ENCODE measurements at places on chromosomes 12 and 14. TPM values are rescaled to one million over a fixed set of nuclear protein-coding genes. Genes with fewer than 3 reads are reported as not detected.

Gene SP7
- total RNA-seq, result 0.11 TPM

Gene SERPINA10
- not detected for total RNA-seq

Gene DAO
- total RNA-seq, result not detected

Gene PLEKHG7
- total RNA-seq, result not detected

Gene ZDHHC22
- not detected for total RNA-seq

Gene CACNA1C
- 0.14 TPM for total RNA-seq

Gene GRIP1
- total RNA-seq, result not detected

Gene CCDC38
- total RNA-seq, result not detected

Gene GPRC5A
- total RNA-seq, result not detected

Gene LAG3
- 215 TPM for total RNA-seq

Gene TMPRSS12
- not detected for total RNA-seq

Gene AGAP2
- total RNA-seq, result 29.0 TPM

Gene KLRC2
- total RNA-seq, result 0.39 TPM

Gene C1QL4
- not detected for total RNA-seq

Gene BCAT1
- 12.7 TPM for total RNA-seq

Gene CEP170B
- total RNA-seq, result 8.5 TPM

Gene ACRBP
- total RNA-seq, result 1.5 TPM

Gene TXNDC16
- 5.2 TPM for total RNA-seq

Gene ASIC1
- total RNA-seq, result 20.7 TPM

Gene SIX4
- total RNA-seq, result 1.3 TPM

Gene PRH2
- not detected for total RNA-seq

Gene RHOJ
- not detected for total RNA-seq

Gene CLEC4A
- not detected for total RNA-seq

Gene NDRG2
- 1.1 TPM for total RNA-seq

Gene TEAD4
- total RNA-seq, result 13.7 TPM

Gene GUCY2C
- total RNA-seq, result not detected

Gene SIX6
- not detected for total RNA-seq

Gene CLEC4D
- total RNA-seq, result not detected

Gene C14orf132
- total RNA-seq, result 1.1 TPM

Gene INSM2
- not detected for total RNA-seq

Gene ALX1
- total RNA-seq, result not detected

Gene MTRFR
- 31.1 TPM for total RNA-seq

Gene TAS2R50
- total RNA-seq, result 1.0 TPM

Gene TNS2
- total RNA-seq, result 2.1 TPM

Gene GLIPR1L1
- not detected for total RNA-seq

Gene PTPRQ
- total RNA-seq, result not detected

Gene CYP27B1
- 11.3 TPM for total RNA-seq

Gene ESRRB
- total RNA-seq, result 0.23 TPM

Gene LRTM2
- total RNA-seq, result 0.07 TPM

Gene SNRPF
- total RNA-seq, result 77.2 TPM

Gene EPYC
- total RNA-seq, result not detected

Gene CCDC184
- total RNA-seq, result 0.34 TPM

Gene TMEM30B
- total RNA-seq, result 0.46 TPM

Gene DNAH10
- total RNA-seq, result 0.41 TPM

Gene FSCB
- not detected for total RNA-seq

Gene LUM
- total RNA-seq, result not detected

Gene FOXJ2
- total RNA-seq, result 16.5 TPM

Gene TMEM229B
- 0.71 TPM for total RNA-seq

Gene KMT2D
- 100 TPM for total RNA-seq

Gene TDRD9
- total RNA-seq, result 0.23 TPM

Gene CSRP2
- total RNA-seq, result 3.5 TPM

Gene STXBP6
- not detected for total RNA-seq

Gene RNASE3
- total RNA-seq, result not detected

Gene KCNK10
- total RNA-seq, result not detected

Gene GZMB
- 4,741 TPM for total RNA-seq

Gene DBX2
- not detected for total RNA-seq

Gene PABPN1
- total RNA-seq, result 259 TPM

Gene STAC3
- total RNA-seq, result 6.1 TPM

All from activated T-helper 2 cell treated with anti-CD3 and anti-CD28 coated beads, Interferon-gamma antibody, Interleukin-2, Interleukin-4, amounts not matched to agents 10 μg/mL and 5 μg/mL and 100 μg/mL, durations not matched to agents 14 hours and 24 hours and 36 hours (primary cell).